NCI-H1048 (cell line): ENCODE measurements at places on chromosomes 4 and X.

GRCh38 chrX:119948381-119948780 lies 4.8 kb upstream of the NKAP start:
- no peak for DNase-seq

GRCh38 chrX:41541386-41541785 lies 94.2 kb downstream of the NYX start:
- no peak for DNase-seq

- DNase-seq = no peak
Observed at GRCh38 chrX:107293056-107293455, 86.6 kb downstream of the DNAAF6 start.

- DNase-seq = no peak
Observed at GRCh38 chr4:153955327-153955726, 166.4 kb upstream of the SFRP2 start.

- no peak for DNase-seq
Observed at GRCh38 chr4:25532591-25532990, 123.1 kb upstream of the SLC34A2 start.

GRCh38 chr4:10032625-10033024 lies 11.3 kb upstream of the SLC2A9 start:
- DNase-seq = no peak

DNA sequence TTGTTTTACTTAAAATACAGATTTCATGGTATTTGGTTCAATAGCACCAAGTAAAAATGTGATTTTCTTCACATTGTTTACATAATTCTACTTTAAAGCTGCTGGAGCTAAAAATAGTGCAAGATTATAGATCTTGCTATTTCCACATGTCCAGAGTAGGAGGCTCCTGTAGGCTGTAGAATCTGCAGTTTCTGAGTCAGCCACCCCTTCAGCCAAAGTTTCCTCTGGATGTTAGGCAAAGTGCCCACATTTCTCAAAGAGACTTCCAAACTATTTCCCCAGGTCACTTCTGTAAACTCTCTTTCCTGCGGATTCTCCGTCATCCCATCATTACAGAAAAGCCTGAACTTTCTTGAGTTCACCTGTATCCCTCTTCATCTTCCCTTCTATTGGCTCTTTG lies 342.5 kb upstream of the FSTL5 start:
- no peak for DNase-seq

DNA sequence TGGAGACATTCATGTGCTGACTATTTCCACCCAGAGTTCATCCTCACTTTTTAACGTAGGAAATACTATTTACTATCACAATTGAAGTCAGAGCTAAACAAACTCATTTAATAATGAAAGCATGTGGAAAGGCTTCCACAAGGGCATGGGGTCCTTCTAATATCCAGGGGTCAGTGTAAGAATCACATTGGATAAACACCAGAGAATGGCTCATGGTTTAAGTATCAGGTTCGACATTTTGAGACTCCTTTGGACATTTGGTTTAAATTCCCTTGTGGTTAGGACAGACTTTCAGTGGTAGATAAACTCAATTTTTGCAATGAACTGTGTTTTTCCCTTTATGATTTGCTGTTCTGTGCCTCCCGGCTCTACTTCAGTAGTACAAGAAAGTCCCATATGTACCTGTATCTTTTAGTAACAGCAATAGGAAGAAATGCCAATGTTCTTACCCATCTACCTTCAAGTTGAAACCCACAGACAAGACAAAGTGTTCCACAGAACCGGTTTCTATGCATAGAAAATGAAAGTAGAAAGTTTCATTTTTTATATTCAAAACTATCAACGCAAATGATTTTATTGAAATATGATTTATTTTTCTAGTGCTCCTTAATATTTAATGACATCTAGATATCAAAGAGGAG lies 589.0 kb upstream of the FAM241A start:
- DNase-seq = no peak

DNA sequence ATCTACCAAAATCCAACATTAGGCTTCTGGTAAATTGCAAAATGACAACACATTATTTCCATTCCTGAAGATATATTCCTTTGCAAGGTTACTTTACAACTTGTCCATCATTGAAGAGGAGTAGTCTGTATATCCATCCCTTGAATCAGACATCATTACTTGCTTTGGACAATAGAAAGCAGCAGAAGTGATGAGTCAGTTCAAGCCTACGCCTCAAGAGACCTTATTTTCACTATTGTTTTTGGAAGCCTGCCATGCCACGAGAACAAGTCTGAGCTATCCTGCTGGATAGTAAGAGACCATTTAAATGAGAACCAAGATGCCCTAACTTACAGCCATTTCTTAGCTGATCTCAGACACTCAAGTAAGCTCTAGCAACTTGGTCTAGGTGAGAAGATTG lies 246.0 kb upstream of the HHIP start:
- DNase-seq = no peak

- DNase-seq = no peak
Observed at GRCh38 chr4:150192986-150193385, 114.7 kb downstream of the DCLK2 start.

GRCh38 chrX:16205840-16206239 lies 38.6 kb downstream of the MAGEB17 start:
- DNase-seq = no peak

DNA sequence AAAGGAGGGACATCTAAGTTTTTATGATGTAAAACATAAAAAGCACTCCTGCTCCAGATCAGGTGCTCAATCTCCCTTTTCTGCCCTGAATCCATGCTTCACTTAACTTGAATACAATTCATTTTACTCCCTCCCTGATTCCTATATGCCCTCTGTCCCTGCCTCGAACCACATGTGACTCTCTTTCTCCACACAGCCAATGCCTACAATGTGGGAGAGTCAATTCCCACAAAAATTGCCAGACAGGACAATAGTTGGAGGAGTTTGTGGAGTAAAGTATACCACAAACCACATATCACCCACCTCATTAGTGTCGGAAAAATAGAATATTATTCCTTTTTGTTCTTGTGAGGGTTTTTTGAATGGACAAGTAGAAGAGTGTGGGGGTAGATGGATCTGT lies 9.7 kb downstream of the AMMECR1 start:
- no peak for DNase-seq

GRCh38 chr4:189291939-189292338 lies 648.7 kb upstream of the FRG1 start:
- DNase-seq = no peak

DNA sequence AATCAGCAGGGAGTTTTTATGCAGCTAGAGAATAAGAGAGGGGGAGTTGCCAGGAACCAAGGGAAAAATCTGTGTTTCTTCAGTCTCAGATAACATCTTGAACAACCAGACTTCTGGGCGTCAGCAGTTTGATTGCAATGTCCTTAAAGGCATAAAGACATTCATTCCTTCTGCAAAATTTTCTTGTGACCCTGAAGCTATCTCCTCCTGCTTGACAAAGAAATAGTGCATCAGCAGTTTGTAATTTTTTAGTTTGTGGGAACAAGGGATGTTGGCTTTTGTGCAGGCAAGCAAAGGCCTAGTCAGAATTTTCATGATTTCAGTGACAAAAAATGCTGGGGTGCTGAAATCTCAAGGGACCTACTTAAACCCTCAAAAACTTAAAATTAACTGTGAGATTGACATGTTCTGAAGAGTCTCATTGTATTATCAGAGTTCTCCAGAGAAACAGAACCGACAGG lies 125.8 kb upstream of the UNC5C start:
- no peak for DNase-seq

- DNase-seq = no peak
Observed at GRCh38 chrX:155962906-155963305, 34.6 kb upstream of the IL9R start.

DNA sequence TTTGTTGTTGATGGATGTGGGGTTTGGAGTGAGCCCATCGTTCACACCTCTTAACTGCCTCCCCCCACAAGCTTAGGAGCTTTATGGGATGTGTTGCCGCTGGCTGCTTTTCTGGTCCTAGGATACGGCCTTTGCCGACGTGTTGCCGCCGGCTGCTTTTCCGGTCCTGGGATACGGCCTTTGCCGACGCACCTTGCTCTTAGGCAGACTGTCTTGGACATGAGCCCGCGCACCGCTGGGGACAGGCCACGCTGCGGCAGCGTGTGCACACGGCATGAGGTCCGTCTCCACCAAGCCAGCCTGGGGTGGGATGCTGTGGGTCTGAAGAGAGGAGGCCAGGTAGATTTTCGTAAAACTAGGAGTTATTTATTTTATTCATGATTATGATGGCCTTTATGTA lies 14.2 kb downstream of the RGS12 start:
- no peak for DNase-seq

DNA sequence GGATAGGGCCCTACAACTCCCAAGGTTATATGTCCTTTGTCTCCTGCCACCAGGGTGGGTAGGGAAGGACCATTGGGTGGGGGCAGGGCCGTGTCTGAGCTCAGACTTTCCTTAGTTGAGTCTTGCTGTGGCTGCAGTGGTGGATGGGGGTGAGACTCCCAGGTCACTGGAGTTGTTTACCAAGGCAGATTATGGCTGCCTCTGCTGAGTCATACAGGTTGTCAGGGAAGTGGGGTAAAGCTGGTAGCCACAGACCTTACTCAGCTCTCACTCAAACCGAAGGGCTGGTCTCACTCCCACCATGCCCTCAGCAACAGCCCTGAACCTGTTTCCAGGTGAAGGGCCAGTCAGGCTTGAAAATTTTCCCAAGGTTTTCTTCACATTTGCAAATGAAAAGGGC lies 58.8 kb upstream of the FAAH2 start:
- no peak for DNase-seq

DNA sequence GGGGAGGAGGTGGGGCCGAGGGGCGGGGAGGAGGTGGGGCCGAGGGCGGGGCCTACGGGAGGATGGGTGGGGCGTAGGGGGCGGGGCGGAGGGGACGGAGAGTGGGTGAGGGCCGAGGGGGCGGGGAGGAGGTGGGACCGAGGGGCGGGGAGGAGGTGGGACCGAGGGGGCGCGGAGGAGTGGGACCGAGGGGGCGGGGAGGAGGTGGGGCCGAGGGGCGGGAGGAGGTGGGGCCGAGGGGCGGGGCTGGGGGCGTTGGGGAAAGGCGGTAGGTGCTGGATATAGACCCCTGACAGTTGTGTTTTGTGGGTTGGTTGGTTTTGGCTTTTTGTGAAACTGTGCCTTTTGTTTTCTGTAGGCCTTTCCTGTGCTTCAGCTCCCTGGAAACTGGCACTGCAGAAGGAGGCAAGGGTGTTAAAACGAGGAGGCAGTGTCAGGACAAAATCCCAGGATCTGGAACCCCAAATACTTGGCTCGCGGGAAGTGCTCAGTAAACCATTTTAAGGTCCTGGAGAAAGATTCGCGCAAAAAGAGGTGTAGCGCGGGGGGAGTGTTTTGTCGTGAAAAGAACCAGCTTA lies 580 bp upstream of the MMGT1 start:
- DNase-seq = no peak

DNA sequence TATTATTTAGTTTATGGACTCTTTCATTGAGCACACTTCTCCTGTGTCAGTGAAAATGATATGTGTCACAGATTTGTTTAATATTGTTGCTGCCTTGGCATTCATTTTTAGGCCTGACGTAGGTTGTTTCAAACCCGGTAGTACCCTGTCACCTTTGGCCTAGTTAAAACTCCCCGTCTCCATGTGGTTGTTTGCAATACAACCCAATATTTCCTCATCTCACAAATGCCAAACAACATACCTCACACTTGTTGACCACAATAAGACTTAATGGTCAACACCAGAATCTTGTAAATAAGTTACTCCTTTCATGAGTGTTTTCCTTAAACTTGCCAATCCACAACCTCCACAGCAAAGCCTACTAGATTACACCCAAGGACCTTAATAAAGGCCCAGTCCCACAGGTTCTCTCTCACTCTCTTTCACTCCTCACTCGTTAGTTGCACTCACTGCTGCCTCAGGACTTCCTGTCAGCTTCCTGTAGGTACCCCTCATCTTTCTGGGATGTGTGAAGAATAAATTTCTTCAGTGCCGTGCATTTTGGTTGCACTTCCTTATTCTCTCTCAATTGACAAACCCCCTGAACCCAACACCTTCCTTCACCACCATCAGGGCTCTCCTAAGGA lies 31.3 kb downstream of the IL13RA2 start:
- no peak for DNase-seq

- no peak for DNase-seq
Observed at GRCh38 chr4:26150948-26151347, 169.9 kb upstream of the RBPJ start.

DNA sequence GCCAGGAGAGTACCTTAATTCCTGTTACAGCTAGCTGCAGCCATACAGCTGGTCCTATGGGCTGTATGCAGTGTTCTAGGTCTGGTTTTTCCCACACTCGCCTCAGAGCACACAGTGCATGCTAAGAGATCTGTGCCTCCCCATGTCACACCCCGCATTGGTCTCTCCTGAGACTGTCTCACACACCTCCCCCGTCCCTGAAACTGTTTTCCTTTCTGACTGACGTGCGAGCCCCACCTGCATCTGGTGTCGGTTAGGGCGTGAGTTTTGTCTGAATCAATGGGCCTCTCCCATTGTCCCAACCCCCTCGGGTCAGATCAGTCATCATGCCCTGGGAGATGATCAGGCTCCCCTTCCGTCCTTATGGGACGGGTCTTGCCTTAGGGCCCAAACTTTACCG lies 3.4 kb upstream of the UGT8 start:
- DNase-seq = no peak

DNA sequence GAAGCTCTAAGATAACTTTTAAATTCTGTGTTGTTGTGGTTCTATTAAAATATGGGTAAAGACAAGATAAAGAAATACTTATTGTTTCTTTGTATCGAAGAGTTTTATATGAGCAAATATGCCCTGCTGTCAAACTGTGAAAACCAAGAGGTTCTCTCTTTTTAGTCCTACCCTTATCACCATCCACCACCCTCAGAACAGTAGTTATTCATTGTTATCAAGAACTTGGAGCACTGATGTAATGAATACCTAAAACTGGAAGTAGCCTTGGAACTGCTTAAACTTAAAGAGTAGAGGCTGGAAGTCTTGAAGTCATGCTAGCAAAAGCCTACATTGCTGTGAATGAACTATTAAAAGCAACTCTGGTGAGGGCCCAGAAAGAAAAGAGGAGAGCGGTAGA lies 9.2 kb downstream of the PIR start:
- no peak for DNase-seq

- no peak for DNase-seq
Observed at GRCh38 chr4:78222575-78223186, 165.6 kb downstream of the FRAS1 start.

GRCh38 chr4:173008436-173008835 lies 160.2 kb upstream of the GALNT7 start:
- no peak for DNase-seq

DNA sequence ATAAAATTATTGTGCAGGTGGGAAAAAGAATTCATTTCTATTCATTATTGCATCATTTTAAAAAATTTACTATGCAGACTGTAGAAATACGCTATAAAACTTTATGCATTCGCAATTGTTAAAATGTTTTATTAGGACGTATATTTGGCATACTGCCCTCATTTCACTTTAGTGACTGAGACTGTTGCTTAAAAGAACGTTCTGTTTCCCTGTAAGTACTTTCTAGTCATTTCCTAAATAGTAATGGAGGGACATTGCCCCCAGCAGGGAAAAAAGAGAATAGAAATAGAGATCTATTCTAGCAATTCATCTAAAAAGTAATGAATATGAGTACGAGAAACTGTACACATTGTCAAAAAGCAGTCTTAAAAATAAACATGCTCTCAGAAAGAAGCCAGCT lies 1295.8 kb upstream of the TENM3 start:
- DNase-seq = no peak

- DNase-seq = no peak
Observed at GRCh38 chrX:112627206-112627605, 52.5 kb downstream of the LHFPL1 start.
